ENCODE measurements at places on chromosomes 1 and 21.

GRCh38 chr1:204128964-204129896 lies 22.6 kb downstream of the ETNK2 start:
- peak; percentile 32 for DNase-seq

GRCh38 chr1:187477535-187477934 lies 648.8 kb downstream of the PLA2G4A start:
- no peak for DNase-seq

DNA sequence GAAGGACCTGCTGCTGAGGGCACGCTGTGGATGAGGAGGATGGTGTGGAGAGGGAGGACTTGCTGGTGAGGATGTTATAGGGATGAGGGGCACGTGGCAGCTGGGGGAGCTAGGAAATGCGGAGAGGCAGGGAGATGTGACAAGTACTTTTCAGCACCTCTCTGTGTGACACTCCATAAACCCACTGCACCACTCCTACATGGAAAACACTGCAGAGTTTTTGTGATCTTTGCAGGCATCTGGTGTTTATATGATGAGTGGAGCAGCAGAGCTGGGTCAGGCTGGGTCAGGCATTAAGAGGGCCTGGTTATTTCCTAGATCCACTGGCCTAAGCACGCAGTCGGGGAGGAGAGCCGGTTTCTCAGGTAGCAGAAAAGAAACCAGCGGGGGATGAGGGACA lies 167.3 kb upstream of the COA6 start:
- no peak for DNase-seq

GRCh38 chr1:177937931-177938330 lies 31.9 kb downstream of the SEC16B start:
- DNase-seq, result peak; percentile 55

- DNase-seq, result no peak
Measured at GRCh38 chr1:27350663-27351540, 9.1 kb downstream of the SYTL1 start.

DNA sequence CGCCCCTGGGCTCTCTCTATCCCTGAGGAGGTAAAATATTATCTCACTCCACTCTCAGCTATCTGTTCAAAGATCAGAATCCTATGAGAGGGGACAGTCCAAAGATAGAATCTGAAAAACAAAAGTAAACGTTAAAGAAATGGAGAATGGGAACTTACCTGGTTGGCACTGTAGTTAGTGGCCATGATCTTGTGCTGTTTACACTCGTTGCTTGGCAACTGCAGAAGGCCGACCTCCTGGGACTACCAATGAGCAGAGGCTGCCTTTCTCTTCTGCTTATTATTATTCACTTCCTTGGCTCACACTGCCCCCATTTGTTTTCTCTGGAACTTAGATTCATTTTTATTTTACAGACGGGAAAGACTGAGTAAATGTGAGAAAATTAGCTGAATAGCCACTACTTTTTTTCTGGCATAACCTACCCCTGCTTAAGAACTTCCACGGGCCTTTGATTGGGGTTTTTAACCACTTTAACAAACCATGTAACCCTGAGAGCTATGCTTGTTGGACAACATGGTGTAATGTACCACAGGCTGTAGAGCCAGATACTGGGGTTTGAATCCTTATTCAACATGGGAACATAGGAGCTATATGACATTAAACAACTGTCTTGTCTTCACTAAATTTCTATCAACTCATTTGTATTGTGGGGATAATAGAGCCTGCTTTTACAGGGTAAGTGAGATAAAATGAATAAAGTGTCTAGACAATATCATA lies at the start of gene CFAP126:
TSS of gene CFAP126 (minus strand) at position 193 of the 717 bp plus-strand sequence. CDS start at position 185, 8 bp downstream.
- DNase-seq, result no peak

- no peak for DNase-seq
Measured at GRCh38 chr1:35807614-35808449, at the start of gene AGO4. TSS of gene AGO4 (plus strand) at chr1:35808016. CDS start at chr1:35808417, 401 bp downstream.

DNA sequence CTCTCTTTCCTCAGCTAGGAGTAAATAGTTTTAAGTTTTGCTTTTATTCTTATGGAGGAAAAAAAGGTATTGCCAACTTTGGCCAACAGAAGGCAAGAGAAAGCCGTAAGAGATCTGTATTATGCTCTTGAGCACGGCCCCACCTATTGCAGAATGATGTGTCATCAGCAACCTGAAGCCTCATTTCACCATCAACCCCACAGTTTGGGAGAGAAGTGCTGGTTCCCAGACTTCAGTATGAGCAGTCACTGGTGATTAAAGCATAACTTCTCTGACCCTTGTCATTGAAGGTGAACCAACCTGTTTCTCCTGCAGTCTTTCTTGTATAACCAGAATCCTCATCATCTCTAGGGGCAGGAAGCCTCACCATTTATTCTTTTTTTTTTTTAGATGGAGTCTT lies 100.2 kb downstream of the SIPA1L2 start:
- DNase-seq, result no peak

GRCh38 chr21:18743531-18743930 lies 339.9 kb upstream of the TMPRSS15 start:
- no peak for DNase-seq

DNA sequence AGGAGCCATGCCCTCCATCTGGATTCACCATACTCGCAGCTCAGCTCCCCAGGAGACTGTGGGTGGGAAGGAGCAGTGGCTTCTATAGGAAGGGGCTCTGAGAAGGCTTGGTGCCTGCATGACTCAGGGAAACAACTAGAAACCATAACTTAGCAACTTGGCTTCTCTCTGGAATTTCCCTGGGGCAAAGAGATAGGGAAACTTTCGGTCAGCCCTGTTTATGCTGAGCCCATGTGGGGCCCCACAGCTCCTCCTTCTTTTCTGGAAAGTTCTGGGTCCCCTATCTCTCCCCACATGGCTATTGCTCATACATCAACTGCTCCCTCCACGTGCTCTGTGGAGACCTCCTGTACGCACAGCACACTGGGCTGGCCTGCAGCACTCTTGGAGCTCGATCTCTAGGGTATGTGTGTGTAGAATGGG lies 39.3 kb downstream of the PLEKHA6 start:
- peak; percentile 62 for DNase-seq

DNA sequence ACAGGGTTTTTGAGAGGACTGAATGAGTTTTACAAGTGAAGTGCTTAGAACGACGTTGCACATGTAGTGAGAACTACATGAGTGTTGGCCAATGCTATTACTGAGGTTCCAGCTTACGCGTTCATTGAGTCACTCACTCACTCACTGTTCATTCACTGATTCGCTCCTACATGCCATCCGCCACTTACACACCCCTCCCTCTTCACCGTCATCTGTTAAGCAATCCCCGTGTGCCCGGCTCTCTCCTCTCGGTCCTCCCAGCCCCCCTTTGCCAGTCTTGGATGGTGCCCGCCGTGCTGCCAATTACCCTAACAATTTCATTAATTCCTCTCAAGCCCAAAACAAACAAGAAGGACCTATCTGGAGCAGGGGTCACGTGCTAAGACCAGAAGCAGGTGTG lies 27.3 kb upstream of the EPHA2 start:
- no peak for DNase-seq

DNA sequence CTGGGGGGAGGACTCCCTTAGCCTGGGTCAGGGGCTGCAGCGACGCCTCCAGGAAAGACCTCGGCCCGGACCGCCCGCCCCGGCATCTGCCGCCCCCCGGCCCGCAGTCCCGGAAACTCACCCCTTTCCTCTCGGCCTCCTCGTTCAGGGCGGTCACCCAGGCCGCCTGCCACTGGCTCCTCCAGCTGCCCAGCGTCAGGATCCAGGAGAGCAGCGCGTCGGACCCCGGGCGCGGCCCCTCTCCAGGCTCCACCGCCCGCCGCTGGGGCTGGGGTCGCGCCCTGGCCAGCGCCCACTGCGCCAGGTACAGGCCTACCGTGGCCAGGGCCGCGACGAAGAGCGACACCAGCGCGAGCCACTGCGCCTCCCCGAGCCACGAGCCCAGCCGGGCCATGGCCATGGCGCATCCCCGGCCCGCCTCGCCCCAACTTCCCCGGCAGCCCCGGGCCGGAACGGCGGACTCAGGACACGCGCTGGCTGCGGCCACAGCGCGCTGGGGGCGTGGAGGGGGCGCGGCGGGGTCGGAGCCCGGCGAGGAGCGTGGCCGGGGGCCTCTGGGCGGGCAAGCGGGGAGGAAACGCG lies 478 bp downstream of the C2CD2 start:
- DNase-seq, result no peak

DNA sequence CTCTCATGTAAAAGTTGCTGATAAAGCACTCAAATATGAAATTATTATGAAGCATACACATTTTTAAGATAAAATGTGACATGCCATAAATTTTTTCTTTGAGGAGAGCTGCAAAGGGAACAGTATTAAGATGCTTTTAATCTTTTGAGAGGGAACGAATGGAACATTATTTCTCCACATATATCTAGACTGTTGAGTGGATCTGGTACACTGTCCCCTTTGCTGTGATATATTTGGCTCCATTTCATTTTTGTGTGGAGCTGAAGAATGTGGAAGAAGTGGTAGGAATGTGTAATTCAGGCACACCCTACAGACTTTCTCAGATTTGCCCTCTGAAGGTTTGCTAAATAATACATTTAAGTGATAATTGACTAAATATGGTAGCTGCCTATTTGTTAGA lies 31.7 kb downstream of the PGM1 start:
- DNase-seq, result no peak

DNA sequence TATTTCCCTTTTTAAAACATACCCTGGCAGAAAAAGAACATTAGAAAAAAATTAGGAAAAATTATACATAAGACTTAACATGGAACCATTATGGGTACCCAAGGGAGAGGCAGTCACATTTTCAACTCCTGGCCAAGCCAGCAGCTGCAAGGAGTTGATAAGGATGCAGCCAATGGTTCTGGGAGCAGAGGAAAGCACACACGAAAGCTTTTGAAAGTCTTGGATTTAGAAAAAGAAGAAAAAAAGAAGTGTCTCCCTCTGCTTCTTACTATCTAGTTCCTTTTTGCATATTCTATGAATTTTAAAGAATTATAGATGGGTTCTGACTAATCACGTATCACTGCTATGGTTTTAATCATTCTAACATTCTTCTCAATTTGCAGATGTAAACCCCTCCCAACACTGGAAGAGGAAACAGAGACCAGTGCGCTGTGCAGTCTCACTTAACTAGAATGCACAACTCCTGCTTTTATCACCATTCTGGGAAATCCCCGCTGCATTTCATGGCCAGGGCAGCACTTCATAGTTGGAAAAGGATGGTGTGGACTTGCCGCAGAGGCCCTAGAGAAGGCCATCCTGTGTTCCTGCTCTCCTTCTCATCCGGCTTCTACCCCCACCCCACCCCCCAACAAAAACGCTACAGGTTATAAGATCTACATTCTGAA lies 2.7 kb upstream of the CD58 start:
- no peak for DNase-seq

- peak; percentile 33 for DNase-seq
Measured at GRCh38 chr1:100443811-100444571, 91.7 kb downstream of the CDC14A start.

- DNase-seq, result no peak
Measured at GRCh38 chr1:97007840-97008604, 286.4 kb downstream of the PTBP2 start.

DNA sequence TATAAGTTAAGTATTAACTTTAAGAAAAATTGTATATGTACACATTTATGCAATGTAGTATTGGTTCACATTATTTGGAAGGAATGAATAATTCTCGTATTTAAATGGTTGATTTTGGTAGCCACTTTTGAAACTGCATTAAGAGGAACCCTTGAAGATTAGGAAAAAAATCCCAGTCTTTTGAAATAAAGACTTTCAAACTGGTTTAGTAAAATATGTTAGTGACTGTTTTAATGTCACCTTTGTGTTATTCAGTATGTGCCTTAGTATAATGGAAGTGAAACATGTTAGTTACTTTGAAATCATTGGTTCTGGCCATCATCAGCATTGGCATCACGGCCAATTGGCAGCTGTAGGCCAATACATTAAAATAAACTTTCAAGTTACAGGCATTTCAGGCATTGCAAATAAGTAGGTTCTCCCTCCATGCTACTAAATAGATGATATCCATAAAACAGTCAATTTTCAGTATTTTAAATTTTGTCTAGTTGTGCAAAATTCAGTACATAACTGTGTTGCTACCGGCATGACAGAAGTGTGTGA lies 4.4 kb downstream of the MIER1 start:
- no peak for DNase-seq

- DNase-seq, result no peak
Measured at GRCh38 chr1:224851210-224851847, 78.1 kb upstream of the DNAH14 start.

DNA sequence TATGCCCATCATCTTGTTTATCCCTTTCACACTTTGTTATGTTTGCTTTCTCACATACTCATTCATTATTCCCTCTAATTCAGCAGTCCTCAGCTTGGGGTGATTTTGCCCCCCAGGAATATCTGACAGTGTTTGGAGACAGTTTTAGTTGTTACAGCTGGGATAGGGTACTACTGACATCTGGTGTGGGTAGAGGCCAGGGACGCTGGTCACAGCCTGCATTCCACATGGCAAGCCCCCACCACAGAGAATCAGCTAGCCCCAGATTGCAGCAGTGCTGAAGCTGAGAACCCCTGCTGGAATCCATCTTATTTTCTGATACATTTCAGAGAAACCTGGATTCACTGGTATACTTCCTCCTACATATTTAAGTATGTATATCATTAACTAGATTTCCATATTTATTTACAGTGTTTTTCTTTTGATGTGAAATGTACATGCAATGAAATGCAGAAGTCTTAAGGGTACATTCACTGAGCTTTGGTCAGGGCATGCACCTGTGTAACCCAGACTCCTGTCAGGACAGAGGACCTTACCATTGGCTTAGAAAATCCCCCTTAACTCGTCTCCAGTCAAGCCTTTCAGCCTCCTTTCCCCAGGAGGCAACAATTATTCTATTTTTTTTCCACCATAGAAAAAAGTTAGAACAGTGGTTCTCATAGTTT lies 68.3 kb downstream of the KIF26B start:
- DNase-seq, result no peak

DNA sequence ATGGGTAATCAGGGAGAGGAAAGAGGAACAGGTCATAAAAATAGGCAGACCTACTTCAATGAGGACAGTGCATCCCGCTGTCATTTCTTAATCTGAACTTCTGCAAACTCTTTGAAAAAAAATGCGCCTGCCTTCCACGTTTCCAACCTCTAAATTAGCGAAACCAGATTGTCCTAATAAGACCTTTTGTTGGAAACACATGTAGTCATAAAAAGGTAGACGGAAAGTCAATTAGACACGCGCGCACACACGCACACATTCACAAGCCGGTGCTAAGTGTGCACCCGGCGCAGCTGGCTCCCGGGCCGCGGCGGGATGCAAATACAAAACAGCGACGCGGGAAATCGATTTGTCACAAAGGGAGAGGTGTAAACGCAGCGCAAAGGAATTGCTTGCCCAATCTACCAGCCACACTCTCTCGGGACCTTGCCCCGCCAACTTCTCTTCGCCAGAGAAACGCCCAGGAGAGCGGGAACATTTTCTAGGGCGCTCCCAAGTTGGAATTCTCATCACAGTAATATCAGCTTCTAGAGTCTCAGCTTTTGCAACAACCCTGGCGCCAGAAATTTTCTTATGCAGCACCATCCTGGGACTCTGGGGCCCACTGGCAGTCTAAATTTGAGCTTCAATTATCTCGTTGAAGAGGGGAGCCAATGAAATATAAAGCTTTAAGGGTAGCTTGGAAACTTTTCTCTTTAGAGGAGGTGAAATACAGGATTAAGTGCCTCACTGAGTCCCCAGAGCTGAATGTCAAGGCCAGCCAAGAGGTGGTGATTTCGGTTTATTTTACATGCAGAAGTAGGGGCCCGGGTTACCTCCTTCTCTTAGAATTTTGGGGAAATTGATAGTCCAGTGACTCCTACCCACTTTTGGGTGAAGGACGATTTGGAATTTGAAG lies 4.5 kb downstream of the PRRX1 start:
- no peak for DNase-seq

Measured in AG04450 (cell line).